ENCODE measurements at places on chromosomes 4 and X. TPM values are rescaled to one million over a fixed set of nuclear protein-coding genes. Genes with fewer than 3 reads are reported as not detected.

DNA sequence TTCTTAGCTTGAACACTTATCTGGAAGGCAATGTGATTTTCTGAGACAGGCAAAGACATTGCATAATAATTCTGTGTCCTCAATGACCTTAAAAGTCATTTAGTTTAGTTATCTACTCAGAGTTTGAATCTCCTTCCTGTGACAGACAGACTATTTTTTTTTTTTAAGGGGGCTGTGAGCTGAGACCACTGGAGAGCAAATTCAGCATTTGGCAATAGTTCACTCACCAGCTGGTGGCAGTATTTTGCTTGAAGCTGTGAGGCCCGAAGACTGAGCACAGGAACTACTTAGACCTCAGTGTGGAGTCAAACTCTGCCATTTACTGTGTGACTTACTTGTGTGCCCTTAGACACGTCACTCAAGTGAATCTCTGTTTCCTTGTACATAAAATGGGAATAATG, 22.9 kb upstream of the CPE start:
- no peak for DNase-seq

DNA sequence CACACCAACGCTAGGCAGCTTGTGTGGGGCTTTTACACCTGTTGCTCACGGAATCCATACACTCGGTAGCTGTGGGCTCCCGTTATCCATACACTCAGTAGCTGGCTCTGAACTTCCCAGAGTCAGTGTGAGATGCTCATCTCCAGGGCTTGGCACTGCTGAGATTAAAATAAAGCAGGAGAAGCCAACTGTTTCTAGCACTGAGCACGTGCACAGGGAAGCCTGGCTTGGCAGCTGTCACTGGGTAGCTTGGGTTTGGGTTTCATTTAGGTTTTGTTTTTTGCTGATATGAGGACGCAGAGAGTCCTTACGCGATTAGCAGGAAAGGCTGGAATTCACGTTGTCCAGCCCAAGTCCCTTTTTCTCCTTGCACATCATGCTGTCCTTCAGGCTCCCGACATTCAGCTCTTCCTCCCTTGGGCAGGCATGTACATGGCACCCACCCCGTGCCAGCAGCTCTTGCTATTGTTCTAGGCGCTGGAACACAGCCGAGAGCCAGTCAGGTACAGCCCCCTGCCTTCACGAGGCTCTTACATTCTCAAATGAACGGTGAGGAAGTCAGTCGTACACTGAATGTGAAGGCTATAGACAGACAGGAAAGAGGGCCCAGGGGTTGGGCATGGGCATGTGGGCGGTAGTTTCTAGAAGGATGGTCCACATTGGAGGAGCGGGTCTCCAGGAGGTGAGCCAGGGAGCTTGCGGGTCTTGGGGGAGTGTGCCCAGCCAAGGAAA, 25.9 kb downstream of the NSG1 start:
- no peak for DNase-seq

DNA sequence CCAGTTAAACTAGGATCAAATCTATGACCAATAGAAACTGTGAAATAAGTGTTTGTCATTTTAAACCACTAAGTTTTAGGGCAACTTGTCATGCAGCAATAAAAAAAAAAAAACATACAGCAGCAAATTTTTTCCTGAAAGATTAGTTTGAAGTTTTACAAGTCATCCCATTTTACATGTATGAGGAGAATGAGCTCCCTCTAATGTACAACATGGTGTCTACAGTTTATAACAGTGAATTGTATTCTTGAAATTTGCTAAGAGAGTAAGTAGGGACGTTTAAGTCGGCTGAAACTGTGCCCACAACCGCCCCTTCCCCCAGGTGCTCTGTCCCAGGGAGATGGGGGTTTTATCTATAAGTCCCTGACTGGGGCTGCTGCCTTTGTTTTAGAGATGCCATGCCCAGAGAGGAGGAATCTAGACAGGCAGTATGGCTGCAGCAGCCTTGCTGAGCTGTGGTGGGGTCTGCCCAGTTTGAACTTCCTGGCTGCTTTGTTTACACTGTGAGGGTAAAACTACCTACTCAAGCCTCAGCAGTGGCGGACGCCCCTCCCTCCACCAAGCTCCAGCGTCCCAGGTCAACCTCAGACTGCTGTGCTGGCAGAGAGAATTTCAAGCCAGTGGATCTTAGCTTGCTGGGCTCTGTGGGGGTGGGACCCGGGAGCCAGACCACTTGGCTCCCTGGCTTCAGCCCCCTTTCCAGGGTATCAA, 499.3 kb upstream of the CT83 start:
- DNase-seq, result no peak

DNA sequence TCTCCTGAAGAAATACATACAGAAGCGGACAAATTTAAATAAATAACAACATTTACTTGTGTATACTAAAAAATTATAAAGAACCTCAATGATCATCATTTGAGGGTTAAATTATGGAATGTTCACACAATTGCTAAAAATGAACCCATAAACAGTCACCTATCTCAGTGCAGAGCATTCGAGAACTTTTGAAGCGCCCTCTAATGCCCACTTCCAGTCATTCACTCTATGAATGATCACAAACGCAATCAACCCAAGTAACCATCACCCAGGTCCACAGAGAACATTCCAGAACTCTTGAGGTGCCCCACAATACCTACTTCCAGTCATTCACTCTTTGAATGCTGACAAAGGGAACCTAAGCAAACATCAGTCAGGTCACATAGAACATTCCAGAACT, 103.5 kb upstream of the PLAC1 start:
- no peak for DNase-seq

DNA sequence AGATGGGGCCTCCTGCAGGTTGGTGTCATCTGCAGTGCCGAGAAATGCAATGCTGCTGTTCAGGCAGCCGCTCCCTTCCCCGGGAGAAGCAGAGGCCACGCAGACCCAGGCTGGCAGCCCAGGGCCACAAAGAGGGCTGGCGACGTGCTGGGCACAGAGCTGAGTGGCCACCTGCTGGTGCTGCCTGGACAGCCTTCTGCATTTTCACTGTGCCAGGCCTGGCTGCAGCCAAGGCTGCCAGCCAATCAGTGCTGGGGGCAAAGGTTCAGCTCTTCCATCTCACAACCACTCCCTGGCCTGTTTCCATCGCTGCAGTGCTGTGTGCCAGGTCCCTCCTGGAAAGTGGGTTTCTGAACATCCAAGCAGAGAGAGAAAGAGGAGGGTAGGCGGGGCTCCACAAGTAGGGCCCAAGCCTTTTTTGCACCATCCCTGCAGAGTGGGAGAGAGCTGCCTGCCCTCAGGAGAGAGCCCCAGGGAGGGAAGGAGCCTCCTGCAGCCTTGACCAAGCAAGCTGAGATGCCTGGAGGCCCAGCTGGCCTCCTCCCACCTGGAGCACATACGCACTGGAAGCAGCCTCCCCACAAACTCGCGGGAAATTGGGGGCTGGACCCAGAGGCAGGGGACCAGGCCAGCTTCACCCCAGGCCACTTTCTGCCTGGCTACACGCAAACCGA, 20.1 kb downstream of the ADRA2C start:
- DNase-seq, result no peak

- DNase-seq, result no peak
Observed at GRCh38 chr4:155545456-155545855, 121.2 kb upstream of the GUCY1A1 start.

GRCh38 chr4:119068529-119068962, 67.1 kb upstream of the MYOZ2 start:
- DNase-seq, result no peak

DNA sequence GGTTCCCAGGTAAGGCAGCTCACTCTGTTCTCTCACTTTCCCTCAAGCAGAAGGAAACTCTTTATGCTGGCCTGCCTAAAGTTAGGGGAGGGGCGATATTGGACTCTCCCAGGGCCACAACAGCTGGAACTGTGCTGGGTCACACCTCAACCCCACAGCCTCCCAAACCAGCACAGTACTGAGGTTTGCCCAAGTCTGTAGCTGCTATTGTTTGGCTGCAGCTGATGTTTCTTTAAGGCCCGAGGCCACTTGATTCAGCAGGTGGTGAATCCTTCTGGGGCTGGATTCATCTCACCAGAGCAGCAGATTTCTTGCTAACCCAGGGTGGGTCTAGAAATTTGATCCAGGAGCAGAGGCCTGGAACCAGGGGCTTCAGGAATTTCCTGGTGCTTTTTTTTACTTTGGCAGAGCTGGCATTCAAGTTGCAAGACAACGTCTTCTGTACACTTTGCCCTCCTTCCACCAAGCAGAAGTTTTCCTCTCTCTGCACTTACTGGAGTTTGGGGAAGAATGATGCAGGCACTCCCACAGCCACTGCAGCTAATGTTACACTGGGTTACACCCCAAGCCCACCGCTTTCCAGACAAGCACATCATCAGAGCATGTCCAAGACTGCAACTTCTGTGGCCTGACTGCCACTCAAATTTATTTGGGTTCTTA, 544.7 kb upstream of the NDST4 start:
- no peak for DNase-seq

DNA sequence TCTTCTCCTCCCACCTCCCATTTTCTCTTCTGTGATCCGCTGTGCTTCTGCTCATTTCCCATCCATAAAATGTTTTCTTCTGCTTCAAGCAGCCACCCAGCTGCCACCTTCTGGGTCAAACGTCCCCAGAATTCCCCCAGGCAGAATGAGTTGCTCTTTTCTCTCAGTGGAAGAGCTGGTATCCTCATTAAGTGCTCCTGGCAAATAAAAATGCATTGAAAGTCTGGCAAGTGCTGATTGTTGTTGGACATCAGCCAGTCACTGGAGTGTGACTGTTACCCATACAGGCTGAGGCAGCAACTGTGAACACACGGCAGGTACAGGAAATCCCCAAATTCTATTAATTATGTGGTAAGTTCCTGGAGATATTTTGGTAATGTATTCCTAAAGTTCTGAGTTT, 52.6 kb downstream of the LIMCH1 start:
- DNase-seq, result no peak

GRCh38 chr4:114200026-114200425, 220.6 kb upstream of the ARSJ start:
- no peak for DNase-seq

DNA sequence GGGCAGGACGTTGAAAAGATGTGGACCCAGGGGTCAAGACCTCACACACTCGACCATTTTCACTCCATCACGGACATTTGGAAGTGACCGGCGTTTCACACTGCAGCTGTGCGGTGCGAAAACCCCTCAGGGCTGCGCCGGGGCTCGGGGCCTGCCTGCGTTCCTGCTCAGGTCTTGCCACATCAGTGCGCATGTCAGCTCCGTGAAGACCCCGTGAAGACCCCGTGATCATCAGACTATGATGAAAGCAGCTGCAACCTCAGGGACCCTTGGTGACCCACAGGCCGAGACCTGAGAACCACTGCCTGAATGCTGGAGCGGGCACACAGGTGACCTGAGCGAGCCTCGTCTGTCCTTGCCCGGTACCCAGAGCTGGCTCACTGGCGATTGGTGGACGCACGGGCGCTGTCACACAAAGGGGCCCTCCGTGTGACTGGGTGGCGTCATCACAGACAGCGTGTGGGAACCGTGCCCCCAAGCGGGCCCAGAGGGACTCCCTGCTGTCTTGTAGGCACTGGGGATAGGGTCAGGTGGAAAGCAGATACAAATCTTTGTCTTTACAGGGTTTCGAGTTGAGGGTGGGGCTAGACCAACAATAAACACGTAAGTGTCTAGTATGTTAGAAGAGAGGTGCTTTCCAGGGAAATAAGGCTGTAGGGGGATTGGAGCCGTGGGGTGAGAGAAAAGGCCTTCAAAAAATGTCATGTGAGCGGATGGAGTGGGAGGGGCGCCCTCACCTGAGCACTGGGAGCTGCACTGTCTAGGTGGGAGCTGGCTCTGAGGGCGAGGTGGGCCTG, 12.7 kb downstream of the MSANTD1 start:
- DNase-seq, result peak; percentile 70

GRCh38 chr4:16725252-16725651, 173.2 kb downstream of the LDB2 start:
- no peak for DNase-seq

DNA sequence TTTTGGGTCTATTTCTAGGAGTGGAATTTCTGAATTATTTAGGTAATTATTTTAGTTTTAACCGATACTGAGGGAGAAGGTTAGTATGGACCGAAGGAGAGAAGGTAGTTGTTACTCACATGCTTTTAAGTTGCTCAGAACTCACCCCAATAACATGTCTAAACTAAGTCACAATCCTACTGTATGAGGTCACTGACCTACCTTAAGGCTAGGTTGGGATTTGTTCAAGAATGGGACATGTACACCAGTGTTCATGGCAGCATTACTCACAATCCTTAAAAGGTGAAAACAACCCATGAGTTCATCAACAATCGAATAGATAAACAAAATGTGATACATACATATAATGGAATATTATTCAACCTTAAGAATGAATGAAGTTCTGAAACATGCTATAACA, 90.5 kb downstream of the MSN start:
- DNase-seq, result no peak

- no peak for DNase-seq
Observed at GRCh38 chrX:130393451-130394074, 8.1 kb upstream of the GPR119 start.

- DNase-seq, result no peak
Observed at GRCh38 chrX:144214651-144215050, 330.8 kb downstream of the UBE2NL start.

DNA sequence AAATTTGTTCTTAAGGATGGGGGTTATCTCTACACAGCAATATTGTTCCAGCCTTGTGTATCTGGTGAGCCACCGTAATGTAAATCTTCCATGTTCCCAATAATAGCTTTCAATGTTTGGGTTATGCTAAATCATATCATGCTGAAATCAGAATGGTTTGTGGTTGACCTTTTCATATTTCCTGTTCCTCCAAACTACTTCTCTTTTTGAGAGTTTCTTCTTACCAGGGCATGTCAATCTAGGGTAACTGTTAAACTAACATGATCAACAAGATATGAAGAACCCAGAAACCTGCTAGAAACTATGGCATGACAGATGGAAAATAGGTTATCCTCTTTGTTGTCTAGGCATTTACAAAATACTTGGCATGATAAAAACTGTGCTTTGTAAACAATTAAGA, 22.0 kb downstream of the TNMD start:
- DNase-seq, result no peak

GRCh38 chrX:22134681-22135080, 102.6 kb downstream of the PHEX start:
- no peak for DNase-seq

- DNase-seq, result no peak
Observed at GRCh38 chrX:43573441-43574015, 82.6 kb upstream of the MAOA start.

- no peak for DNase-seq
Observed at GRCh38 chrX:75303795-75304194, 29.9 kb downstream of the UPRT start.

GRCh38 chr4:86683983-86684382, 89.9 kb downstream of the PTPN13 start:
- DNase-seq, result no peak

- DNase-seq, result no peak
Observed at GRCh38 chrX:112664924-112665323, 14.8 kb downstream of the LHFPL1 start.

TAF7L gene
- total RNA-seq, result not detected

CXorf51B gene
- not detected for total RNA-seq

ARHGAP24 gene
- total RNA-seq, result 60.1 TPM

CYLC1 gene
- not detected for total RNA-seq

SCML2 gene
- total RNA-seq, result 0.97 TPM

HAUS3 gene
- 5.6 TPM for total RNA-seq

NUP62CL gene
- total RNA-seq, result 1.3 TPM

TRIM61 gene
- total RNA-seq, result 1.5 TPM

MAGIX gene
- 3.4 TPM for total RNA-seq

RBM41 gene
- 15.5 TPM for total RNA-seq
